ENCODE measurements at places on chromosomes 13 and 19.

GRCh38 chr13:66665991-66666390 lies 564.1 kb downstream of the PCDH9 start:
- no peak for DNase-seq

DNA sequence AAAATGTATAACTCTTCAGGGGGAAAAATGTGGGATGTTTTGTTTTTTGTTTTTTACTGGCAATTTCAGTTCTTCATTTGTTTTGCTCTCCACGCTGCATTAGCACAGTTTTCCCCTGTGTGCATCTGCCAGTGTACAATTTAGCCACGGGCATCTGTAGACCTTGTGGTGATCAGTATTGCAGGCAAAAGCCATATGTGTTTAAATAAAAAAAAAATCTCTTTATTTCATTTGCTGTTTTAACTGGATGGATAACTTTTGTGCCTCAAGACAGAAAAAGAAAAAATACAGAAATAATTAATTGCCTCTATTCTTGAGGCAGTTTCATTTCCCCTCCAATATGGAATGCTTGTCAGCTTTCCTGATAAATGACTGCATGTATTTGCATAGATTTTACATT lies 7.9 kb upstream of the MAB21L1 start:
- no peak for DNase-seq

- no peak for DNase-seq
These were observed 41.1 kb downstream of the ZNF729 start for GRCh38 chr19:22327321-22327720.

DNA sequence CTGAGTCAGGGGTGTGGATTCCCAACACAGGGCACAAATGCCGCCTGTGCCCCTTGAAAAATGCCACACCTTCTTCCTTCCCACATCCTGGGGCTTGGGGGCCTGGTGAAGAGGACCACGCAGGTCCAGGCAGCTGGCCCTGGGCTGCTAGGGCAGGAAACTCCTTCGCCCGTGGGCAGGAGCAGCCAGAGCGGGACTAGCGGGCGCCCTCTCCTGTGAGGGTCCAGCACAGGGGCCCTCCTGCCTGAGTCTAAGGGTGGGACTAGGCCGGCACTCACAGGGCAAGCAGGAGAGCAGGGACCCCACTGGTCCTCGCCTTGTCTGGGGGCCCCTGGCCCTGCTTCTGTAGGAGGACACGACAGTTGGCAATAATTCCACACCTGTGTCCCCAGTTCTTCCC lies 7.5 kb upstream of the CEBPA start:
- no peak for DNase-seq

GRCh38 chr19:44943801-44944249 lies 1.8 kb downstream of the APOC4 start:
- DNase-seq: no peak

DNA sequence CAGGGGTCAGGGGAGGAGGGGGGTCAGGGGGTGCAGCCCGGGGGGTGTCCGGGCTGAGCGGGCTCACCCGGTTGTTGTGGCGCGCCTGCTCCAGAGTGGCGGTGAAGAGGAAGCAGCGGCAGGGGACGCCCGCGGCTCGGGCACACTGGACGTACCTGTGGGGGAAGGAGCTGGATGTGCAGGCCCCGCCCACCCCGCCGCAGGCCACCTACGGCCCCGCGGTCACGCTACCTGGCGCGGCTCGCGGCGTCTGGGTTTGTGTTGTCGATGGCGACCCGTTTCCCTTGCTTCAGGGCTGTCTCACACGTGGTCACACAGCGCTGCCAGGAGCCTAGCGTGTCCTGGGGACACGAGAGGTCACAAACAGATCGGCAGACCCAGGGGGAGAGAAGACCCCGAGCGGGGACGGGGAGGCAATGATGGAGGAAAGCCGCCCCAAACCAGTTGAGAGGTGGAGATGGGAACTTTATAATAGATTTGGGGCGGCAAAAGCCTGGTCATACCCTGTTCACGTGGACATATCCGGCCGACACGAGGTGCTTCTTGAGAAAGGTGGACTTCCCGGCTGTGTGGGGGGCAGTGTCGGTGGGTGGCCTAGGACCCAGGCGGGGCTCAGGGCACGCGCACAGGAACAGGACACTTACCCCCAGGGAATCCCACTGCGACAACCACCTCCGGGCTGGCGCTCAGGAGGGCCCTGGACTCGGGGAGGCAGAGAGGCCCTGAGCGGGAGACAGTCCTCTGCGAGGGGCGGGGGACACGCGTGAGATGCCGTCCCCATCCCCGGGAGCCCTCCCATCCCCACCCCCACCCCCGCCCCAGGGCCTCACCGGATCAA lies 5.6 kb downstream of the PNKP start:
- DNase-seq: no peak

GRCh38 chr13:99154064-99154463 lies 46.6 kb upstream of the UBAC2 start:
- DNase-seq: no peak

DNA sequence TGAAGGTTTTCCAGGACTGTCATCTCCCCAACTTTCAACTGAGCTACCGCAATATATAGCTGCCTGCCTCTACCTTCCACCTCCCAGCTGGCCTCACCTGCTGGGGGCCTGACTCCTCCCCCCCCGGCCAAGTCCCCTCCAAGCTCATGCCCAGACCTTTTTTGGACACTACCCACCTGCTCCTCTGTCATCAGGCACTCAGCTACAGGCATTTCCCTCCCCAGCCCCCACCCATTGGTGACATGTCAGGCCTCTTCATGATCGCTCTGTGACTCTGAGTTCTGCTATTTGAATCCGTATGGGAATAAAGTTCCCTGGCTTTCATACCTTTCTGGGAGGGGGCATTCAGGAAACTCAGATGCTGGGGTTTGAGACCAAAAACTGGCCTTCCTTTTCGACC lies 1.8 kb downstream of the PRKACA start:
- DNase-seq: no peak

DNA sequence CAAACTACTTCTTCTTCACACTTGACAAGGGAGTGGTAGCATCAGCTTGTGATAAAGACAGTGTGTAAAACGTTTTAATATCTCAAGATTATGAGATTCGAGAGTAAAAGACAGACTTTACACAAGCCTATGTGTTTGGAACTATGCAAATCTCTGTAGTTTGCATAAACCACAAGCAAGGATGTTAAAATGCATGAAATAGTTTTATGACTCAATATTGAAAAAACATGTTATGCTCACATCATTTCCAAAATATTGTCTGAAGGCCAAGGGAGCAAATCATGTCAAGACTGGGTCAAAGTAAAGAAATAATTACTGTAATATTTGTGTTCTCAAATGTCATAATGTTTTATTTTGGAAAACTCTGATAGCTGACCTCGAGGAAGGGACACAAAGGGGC lies 316.8 kb upstream of the KLF12 start:
- DNase-seq: no peak

- DNase-seq: no peak
These were observed 154.9 kb upstream of the KLF12 start for GRCh38 chr13:74289107-74289506.

DNA sequence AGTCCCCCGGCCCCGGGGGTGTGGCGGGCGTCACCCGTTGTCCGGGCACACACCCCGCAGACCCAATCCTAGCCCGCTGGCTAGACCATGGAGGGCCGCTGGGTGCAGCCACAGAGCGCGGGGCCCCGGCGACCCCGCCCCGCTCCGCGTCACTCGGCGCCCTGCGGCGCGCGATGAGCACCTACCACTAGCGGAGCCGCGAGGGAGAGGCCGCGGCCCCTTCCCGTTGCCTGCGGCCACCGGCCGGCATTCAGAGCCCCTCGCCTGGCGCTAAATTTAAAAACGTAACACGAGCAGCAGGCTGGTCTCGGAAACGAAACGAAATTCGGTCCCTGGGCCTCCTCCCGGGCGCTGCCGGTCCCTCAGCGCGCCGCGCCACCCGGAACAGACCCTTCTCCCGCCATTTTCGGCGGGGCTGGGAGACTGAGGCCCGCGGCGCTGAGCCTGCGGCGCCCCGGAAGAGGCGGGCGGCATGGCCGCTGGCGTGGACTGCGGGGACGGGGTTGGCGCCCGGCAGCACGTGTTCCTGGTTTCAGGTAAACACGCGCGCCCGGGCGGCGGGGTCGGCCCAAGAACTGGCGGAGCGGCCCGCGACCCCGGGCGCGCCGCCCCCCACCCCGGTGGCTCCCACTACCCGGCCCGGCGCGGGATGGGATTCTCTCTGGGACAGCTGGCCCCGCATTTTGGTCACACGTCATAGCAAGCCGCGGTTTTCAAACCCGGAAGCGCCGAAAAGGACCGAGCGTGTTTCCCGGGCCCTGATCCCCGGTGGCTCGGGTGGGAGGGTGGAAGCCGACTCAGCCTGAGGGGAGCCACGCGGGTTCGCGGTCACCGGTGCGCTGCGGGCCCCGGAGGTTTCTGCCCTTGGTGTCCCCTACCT lies at the start of gene RNASEH2B:
TSS of gene RNASEH2B (plus strand) at position 187 of the 880 bp plus-strand sequence. CDS start at position 473, 286 bp downstream.
- peak; percentile 60 for DNase-seq

- no peak for DNase-seq
These were observed 379.2 kb upstream of the MIR17HG start for GRCh38 chr13:90968166-90968904.

DNA sequence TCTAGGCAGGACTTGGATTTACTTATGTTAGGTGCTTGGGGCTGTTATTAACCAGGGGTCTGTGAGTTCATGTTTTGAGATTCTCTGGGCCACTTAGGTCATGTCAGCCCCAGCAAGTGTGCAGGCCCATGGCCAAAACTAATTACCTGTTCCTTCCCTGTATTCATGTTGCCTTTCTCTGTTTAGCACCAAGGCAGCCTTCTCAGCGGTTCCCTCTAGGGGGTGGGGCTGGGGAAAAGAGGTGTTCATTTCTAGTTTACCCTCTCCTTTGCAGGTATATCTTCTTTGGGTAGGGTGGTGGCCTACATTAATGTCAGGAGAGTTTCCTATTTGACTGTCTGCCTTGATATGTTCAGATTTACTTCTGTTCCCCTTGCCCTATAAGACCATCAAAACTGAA lies 61.7 kb downstream of the PDS5B start:
- DNase-seq: no peak

GRCh38 chr19:7916103-7916954 lies 1.7 kb downstream of the TGFBR3L start:
- peak; percentile 28 for DNase-seq

DNA sequence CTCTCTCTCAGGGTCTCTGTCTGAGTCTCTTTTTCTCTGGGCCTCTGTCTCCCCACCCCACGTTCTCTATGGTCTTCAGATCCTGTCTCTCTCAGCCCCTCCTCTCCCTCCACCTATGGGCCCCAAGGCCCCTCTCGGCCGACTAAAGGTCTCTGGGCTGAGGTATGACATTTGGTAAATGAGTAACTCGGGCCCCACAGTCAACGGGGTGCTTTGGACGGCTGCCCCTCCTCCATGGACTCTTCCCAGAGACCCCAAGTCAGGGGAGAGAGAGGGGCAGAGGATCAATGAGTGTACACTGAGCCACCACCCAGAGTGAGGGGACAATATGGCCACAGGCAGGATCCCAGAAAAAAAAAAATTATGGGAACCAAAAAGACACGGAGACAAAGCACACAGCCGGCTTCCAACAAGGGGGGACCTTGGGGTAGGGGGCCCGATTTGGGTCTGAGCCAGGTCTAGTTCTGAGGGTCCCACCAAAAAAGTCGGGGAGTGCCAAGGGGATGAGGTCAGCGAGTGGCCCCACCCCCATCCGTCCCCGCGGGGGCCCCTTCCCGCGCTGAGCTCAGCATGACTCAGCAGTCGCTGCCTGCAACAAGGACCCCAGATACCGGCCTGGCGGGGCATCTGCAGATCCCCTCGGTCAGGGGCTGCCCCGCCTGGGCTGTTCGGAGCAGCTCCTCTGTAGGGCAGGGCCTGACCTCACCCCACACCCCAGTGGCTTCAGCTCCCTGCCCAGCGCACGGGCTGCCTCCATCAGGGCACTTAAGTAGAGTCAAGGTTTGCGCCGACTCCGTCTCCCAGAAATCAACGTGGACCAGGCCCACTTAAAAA lies 1.5 kb upstream of the FTL start:
- peak; percentile 46 for DNase-seq

DNA sequence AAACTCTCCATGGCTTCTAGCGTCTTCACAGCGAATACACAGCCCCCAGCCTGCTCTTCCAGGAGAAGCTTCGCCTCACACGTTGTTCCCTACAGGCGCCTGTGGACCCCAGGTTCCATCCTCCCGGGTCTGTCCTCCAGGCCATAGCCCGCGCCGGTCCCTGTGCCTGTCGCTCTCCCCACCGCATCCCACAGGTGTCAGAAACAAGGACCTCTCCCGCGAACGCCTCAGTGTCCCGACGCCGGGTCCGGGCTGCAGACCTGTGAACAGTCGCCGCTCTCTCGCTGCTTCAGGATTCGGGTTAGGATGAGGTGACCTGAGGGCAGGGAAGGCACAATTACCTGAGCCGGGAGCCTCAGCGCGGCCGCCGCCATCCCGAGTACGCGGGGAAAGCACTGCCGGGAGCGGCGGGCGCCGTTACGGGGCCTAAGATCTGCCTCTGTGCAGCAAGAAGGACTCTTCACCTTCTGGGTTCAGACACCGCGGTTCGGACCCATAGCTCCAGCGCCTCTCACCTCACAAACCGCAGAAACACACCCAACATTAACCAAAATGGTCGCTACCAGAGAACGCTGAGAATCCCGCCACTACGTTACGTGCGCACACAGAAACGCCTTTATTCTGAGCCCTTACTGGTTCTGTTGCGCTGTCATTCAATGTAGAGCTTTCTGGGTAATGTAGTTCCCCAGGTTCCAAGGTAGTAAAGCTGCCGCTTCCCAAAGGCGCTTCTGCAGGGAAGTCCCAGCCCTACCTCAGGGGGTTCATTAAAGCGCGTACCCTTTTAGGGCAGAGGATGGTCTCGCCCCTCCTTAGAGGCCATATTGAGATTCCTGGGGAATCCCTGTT lies at the start of gene ZNF418:
TSS of gene ZNF418 (minus strand) at position 583 of the 846 bp plus-strand sequence. CDS start 1,580 bp downstream, outside the sequence.
- peak; percentile 8 for DNase-seq

DNA sequence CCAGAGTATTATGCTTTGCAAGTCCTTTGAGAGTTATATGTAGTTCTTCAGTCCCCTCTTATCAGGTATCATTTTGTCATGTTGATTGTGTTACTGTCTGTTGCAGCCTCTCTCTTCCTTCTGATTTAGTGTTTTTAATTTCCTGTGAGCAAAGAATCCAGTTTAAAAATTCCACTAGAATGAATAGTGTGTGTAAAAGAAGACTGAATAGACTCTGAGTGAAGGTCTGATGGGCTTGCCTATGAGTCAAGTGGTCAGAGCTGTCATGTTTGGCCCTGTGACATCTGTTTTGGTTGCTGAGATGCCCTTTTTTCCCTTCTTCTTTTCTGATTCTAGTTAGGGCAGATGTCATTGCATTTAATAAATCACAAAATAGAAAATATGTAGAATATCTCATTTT lies 23.3 kb upstream of the KCTD4 start:
- DNase-seq: no peak

DNA sequence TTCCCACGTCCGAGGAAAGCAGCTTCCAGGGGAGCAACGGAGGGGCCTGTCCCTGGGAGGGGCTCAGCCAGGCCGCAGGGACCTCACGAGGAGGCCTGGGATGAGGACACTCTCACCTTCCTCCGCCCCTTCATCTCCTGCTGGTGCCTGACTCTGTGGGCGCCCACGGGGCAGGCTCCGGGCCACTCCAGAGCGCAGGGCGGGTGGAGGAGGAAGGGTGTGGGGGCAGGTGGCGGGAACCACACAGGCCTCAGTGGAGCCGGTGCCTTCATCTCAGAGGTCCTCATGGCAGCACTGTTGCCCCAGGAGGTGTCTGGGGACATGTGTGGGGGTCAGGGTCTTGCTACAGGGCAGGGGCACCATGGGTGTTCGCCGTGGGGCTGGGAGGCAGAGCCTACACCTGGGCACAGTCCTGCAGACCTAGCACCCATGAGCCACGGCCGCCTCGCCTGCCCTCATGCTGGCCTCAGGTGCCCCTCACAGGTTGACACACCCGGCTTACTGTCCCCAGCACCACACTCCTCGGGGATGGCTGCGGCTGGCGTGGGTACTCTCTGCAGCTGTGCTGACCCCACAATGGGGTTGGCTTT lies 10.1 kb upstream of the TMEM255B start:
- no peak for DNase-seq

- no peak for DNase-seq
These were observed 2.8 kb downstream of the ACTN4 start for GRCh38 chr19:38650172-38650775.
